Germinal center (tissue), 1 donor: ENCODE measurements at places on chromosomes 2 and 18.

- no peak for DNase-seq
Measured at GRCh38 chr18:32349728-32350395, 120.8 kb downstream of the GAREM1 start.

DNA sequence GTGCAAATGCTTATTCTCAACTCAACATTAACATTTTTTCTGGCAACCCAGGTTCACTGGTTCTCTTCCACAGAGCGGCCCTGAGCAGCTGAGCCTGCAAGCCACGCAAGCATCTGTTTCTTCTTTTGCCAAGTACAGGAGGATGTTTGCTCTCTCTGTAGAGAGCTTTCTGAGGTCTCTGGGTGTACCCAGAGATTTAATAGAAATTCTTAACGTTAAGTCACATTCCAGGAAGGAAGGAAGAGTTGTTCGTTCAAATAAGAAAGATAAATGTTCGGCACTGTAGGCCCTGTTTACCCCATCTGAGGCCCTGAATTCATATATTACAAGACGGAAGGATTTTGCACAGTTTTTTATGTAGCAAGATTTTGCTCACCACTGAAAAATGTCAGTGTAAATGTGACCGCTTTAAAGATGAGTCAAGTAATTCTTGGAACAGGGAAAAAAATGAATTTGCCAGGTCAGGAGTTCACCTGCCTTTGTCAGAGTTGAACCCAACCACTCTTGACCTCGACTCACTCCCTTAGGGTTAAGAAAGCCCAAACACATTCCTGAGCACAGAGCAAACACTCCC lies 30.1 kb downstream of the KCTD18 start:
- DNase-seq: no peak

DNA sequence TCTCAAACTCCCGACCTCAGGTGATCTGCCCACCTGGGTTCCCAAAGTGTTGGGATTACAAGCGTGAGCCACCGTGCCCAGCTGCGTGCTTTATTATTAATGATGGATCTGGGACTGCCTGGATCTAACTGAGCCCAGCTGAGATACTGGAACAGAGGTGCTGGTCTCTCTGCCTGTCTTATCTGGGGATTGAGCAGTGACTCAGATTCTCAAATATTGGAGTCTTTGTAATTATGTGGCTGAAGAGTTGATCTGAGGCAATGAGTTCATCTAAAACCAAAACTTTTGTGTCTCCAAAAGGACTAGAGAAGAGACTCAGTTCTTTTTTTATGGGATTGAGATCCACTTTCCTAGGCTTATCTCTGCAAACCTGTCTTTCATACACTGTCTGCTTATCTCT lies 16.3 kb downstream of the PLEKHB2 start:
- no peak for DNase-seq

DNA sequence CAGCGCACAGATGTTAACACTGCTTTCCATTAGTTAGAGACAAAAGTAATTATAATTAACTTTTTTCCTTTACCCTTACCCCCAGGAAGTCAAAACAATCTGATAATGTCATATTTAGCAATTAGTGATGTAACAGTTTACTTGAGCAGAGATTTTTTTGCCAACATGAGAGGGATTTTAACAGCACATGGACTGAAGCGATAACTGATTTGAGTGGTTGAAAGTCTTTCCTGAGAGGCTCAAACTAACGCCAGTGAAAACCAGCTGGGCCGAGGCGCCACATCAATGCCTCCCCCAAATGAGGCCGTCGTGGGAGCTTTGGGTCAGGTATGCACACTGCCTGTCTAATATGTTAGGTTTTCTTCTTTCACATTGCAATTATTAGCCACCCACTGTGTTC lies 469.9 kb upstream of the SMIM21 start:
- no peak for DNase-seq

GRCh38 chr18:3450012-3450798 lies at the start of gene TGIF1:
Gene TGIF1, plus strand, starts transcription at chr18:3450172. Its CDS starts 318 bp downstream, at chr18:3450490.
- peak; percentile 26 for DNase-seq

DNA sequence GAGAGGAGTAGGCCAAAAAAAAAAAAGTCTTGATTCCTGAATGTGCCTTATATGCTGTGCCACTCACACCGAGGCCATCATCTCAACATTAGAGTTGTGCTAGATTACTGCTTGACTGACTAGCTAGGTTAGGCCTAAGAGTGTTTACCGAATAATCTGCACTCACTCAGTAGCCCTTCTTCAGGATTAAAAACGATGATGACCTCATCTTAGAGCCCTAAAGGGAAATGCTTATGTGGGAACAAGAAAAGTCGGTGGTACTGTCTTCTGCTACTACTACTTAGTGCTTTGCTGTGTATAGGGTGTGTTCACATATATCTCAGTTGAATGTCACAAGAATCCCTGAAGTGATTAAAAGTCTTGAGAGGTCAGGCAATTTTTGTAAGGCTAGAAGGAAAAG lies 54.3 kb downstream of the THOC1 start:
- DNase-seq: no peak

GRCh38 chr18:32244881-32245280 lies 55.0 kb downstream of the MEP1B start:
- DNase-seq: no peak

GRCh38 chr18:53947092-53947640 lies 277.3 kb downstream of the MBD2 start:
- no peak for DNase-seq
